Activated CD8-positive, alpha-beta T cell treated with anti-CD3 and anti-CD28 coated beads, Interleukin-2, amount 10 ng/mL, durations not matched to agents 7 days and 5 days (primary cell): ENCODE measurements at places on chromosomes 4 and X. TPM values are rescaled to one million over a fixed set of nuclear protein-coding genes. Genes with fewer than 3 reads are reported as not detected.
A peak's percentile ranks its signal among the peaks of the same experiment; 100 is the strongest.

CXCL6 gene
- not detected for total RNA-seq

BMPR1B gene
- not detected for total RNA-seq

MEPE gene
- not detected for total RNA-seq

CSAG2 gene
- not detected for total RNA-seq

MFSD8 gene
- 17.7 TPM for total RNA-seq

MORC4 gene
- total RNA-seq, result 5.7 TPM

CFP gene
- 13.1 TPM for total RNA-seq

CD40LG gene
- total RNA-seq, result 4.7 TPM

RHOH gene
- 147 TPM for total RNA-seq

- peaks cover 5% of the 10 kb centered on the region for H3K36me3 ChIP-seq
- DNase-seq, result no peak
- peaks cover 10% of the 10 kb centered on the region for H3K4me1 ChIP-seq
- no peak overlapping the region for H3K27ac ChIP-seq
Measured at GRCh38 chr4:83022724-83023450, 12.1 kb upstream of the COPS4 start.

- DNase-seq, result no peak
- H3K27me3 ChIP-seq, result no peaks in the 10 kb centered on the region
- no peak overlapping the region for H3K4me3 ChIP-seq
- H3K4me1 ChIP-seq, result peaks cover 16% of the 10 kb centered on the region
- no peak overlapping the region for H3K27ac ChIP-seq
Measured at GRCh38 chr4:13478131-13478530, 6.0 kb downstream of the RAB28 start.

GRCh38 chrX:45449982-45450381 is 249.3 kb upstream of the DIPK2B start:
- H3K36me3 ChIP-seq, result no peaks in the 10 kb centered on the region
- no peak overlapping the region for H3K27ac ChIP-seq
- H3K4me3 ChIP-seq, result no peak overlapping the region
- H3K4me1 ChIP-seq, result no peaks in the 10 kb centered on the region
- H3K27me3 ChIP-seq, result peaks cover 4% of the 10 kb centered on the region

- no peaks in the 10 kb centered on the region for H3K36me3 ChIP-seq
- DNase-seq, result peak; percentile 70
- H3K4me3 ChIP-seq, result peak overlapping the region; percentile 58
- H3K4me1 ChIP-seq, result peaks cover 9% of the 10 kb centered on the region
- peaks cover 2% of the 10 kb centered on the region for H3K27me3 ChIP-seq
Measured at GRCh38 chr4:40897557-40898203, 147.9 kb downstream of the NSUN7 start.

DNA sequence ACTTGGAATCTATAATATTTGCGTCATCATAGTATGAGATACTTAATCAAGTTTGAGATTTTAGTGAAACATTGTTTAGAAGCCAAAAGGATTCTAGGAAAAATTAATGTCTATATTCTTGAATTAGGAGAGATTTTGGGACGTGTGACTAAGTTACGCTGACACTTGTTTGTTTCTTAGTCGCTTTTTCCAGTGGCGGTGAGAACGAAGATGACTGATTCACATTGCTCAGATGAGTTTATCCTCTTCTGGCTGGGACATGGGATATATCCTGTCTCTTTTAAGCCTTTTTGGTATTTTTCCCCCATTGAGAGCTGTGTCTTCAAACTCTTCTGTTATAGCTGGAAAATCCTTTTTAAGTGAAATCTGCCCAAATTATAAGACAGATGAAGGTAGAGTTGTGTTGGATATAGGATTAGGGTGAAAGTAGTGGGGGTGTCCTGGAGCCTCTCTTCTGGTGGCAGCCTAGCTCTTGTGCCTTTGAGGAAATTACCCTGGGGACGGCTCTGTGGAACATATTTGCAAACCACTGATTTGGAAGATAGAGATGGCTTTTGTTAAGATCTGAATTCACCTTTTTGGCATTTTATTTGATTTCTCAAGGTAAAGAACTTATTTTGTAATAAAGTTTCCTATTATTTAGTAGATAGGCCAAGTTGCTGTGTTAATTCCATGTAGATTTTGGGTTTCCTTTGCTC is 49.7 kb downstream of the HTT start:
- peaks cover 6% of the 10 kb centered on the region for H3K4me1 ChIP-seq
- no peak for DNase-seq
- no peaks in the 10 kb centered on the region for H3K27me3 ChIP-seq
- H3K27ac ChIP-seq, result no peak overlapping the region
- no peak overlapping the region for H3K4me3 ChIP-seq

DNA sequence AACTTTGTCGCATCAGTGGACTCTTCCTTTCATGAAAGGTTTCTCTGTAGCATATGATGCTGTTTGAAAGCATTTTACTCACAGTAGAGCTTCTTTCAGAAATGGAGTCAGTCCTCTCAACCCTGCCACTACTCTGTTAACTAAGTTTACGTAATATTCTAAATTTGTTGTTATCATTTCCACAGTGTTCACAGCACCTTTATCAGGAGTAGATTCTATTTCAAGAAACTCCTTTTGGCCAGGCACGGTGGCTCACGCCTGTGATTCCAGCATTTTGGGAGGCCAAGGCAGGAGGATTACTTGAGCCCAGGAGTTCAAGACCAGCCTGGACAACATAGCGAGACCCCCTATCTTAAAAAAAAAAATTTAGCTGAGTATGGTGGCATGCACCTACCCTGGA is 90.0 kb downstream of the KDM6A start:
- H3K4me3 ChIP-seq, result no peak overlapping the region
- no peak overlapping the region for H3K27ac ChIP-seq
- H3K36me3 ChIP-seq, result peaks cover 44% of the 10 kb centered on the region
- H3K4me1 ChIP-seq, result peaks cover 24% of the 10 kb centered on the region
- DNase-seq, result no peak

GRCh38 chr4:48127231-48127630 is 6.8 kb downstream of the TXK start:
- no peak for DNase-seq
- peaks cover 85% of the 10 kb centered on the region for H3K4me1 ChIP-seq
- H3K27me3 ChIP-seq, result no peaks in the 10 kb centered on the region
- peaks cover 71% of the 10 kb centered on the region for H3K36me3 ChIP-seq
- H3K27ac ChIP-seq, result peak overlapping the region; percentile 92
- peak overlapping the region; percentile 90 for H3K4me3 ChIP-seq

- no peaks in the 10 kb centered on the region for H3K4me1 ChIP-seq
- H3K27me3 ChIP-seq, result no peaks in the 10 kb centered on the region
- DNase-seq, result no peak
- H3K36me3 ChIP-seq, result no peaks in the 10 kb centered on the region
- H3K27ac ChIP-seq, result no peak overlapping the region
Measured at GRCh38 chr4:5157791-5158770, 106.8 kb downstream of the STK32B start.

GRCh38 chr4:37634180-37634579 is 52.0 kb downstream of the RELL1 start:
- H3K4me3 ChIP-seq, result no peak overlapping the region
- peaks cover 2% of the 10 kb centered on the region for H3K4me1 ChIP-seq
- H3K27ac ChIP-seq, result no peak overlapping the region
- peaks cover 67% of the 10 kb centered on the region for H3K36me3 ChIP-seq
- no peaks in the 10 kb centered on the region for H3K27me3 ChIP-seq

GRCh38 chrX:47230136-47230868 is 2.5 kb upstream of the USP11 start:
- peaks cover 10% of the 10 kb centered on the region for H3K4me1 ChIP-seq
- no peaks in the 10 kb centered on the region for H3K27me3 ChIP-seq
- peak overlapping the region; percentile 18 for H3K27ac ChIP-seq
- H3K36me3 ChIP-seq, result peaks cover 39% of the 10 kb centered on the region
- no peak for DNase-seq

DNA sequence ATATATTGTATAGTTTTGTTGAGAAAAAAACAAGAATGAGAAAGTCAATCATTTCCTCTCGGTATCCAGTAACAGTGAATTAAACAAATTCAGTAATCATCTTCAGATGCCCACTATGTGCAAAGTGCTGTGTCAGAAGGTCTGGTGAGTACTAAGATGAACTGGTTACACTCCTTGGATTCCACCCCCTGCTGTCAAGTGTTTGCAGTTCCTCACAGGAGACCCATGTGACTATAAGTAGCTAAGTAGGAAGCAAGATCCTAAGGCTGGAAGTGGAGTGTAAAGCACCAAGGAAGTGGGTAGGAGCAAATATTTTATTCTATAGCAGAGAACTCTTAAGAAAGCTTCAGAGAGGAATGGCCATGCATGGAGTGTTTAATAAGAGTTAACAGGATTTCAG is 73.6 kb downstream of the SNX25 start:
- DNase-seq, result no peak
- H3K4me3 ChIP-seq, result no peak overlapping the region
- H3K36me3 ChIP-seq, result peaks cover 2% of the 10 kb centered on the region
- H3K27ac ChIP-seq, result no peak overlapping the region
- no peaks in the 10 kb centered on the region for H3K4me1 ChIP-seq

- no peaks in the 10 kb centered on the region for H3K36me3 ChIP-seq
- H3K4me1 ChIP-seq, result no peaks in the 10 kb centered on the region
- no peak overlapping the region for H3K27ac ChIP-seq
Measured at GRCh38 chrX:104295636-104296035, 40.9 kb upstream of the ESX1 start.

GRCh38 chr4:67470871-67471270 is 74.4 kb downstream of the CENPC start:
- H3K4me3 ChIP-seq, result no peak overlapping the region
- no peak overlapping the region for H3K27ac ChIP-seq
- peaks cover 54% of the 10 kb centered on the region for H3K36me3 ChIP-seq
- no peaks in the 10 kb centered on the region for H3K4me1 ChIP-seq
- H3K27me3 ChIP-seq, result no peaks in the 10 kb centered on the region

DNA sequence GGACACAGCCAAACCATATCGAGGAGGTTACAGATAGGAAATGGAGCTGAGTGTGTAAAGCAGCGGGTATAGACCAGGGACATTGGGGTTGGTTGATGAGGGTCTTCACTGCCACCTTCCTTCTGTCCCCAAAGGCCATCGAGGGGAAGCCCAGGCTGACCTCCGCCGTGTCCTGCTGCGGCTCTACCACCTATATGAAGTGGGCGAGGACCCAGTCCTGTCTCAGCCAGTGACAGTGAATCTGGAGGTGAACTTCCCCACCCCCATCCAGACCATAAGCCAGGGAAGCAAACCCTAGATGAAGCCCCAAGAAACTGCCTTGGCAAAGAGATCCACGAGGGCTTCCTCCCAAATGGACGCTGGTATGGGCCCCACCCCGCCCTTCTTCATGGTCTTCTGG is 23.2 kb upstream of the MRFAP1 start:
- H3K4me1 ChIP-seq, result no peaks in the 10 kb centered on the region
- no peak overlapping the region for H3K27ac ChIP-seq
- no peaks in the 10 kb centered on the region for H3K27me3 ChIP-seq
- H3K36me3 ChIP-seq, result peaks cover 46% of the 10 kb centered on the region
- no peak for DNase-seq

- no peaks in the 10 kb centered on the region for H3K36me3 ChIP-seq
- DNase-seq, result no peak
- peaks cover 6% of the 10 kb centered on the region for H3K27me3 ChIP-seq
Measured at GRCh38 chr4:15254236-15254880, 173.5 kb upstream of the C1QTNF7 start.

GRCh38 chr4:1244081-1244977 is 4.6 kb downstream of the CTBP1 start:
- H3K27ac ChIP-seq, result peak overlapping the region; percentile 52
- no peaks in the 10 kb centered on the region for H3K27me3 ChIP-seq
- H3K36me3 ChIP-seq, result peaks cover 27% of the 10 kb centered on the region
- H3K4me3 ChIP-seq, result no peak overlapping the region

DNA sequence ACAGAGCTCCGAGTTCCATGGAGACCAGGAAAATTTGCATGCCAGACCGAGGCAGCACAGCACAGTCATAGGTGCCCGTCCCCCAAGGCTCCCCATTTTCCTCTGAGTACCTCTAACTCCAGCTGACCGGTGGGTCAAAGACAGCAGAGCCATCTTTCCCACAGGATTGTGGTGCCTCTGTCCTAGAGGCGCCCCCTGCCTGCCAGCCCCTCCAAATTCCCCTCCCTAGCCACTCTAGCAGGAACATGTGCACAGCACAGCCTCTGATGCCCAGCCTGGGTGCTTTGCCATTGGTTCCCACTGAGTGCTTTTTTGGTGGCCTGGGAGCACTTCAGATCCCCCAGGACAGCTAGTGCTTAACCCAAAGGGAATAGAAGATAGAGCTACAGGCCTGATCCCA is 368.5 kb upstream of the PABPC5 start:
- H3K36me3 ChIP-seq, result no peaks in the 10 kb centered on the region
- no peak overlapping the region for H3K27ac ChIP-seq
- no peaks in the 10 kb centered on the region for H3K4me1 ChIP-seq
- H3K4me3 ChIP-seq, result no peak overlapping the region
- no peaks in the 10 kb centered on the region for H3K27me3 ChIP-seq

GRCh38 chrX:72110876-72111708 is 20.6 kb downstream of the RTL5 start:
- peaks cover 11% of the 10 kb centered on the region for H3K4me1 ChIP-seq
- no peak for DNase-seq
- peaks cover 53% of the 10 kb centered on the region for H3K27me3 ChIP-seq
- no peak overlapping the region for H3K27ac ChIP-seq

GRCh38 chr4:46274717-46275116 is 115.2 kb downstream of the GABRA2 start:
- no peaks in the 10 kb centered on the region for H3K27me3 ChIP-seq
- no peak for DNase-seq
- H3K4me3 ChIP-seq, result no peak overlapping the region

GRCh38 chr4:38769441-38769840 is 13.3 kb downstream of the TLR10 start:
- no peak overlapping the region for H3K27ac ChIP-seq
- no peaks in the 10 kb centered on the region for H3K36me3 ChIP-seq
- DNase-seq, result no peak

DNA sequence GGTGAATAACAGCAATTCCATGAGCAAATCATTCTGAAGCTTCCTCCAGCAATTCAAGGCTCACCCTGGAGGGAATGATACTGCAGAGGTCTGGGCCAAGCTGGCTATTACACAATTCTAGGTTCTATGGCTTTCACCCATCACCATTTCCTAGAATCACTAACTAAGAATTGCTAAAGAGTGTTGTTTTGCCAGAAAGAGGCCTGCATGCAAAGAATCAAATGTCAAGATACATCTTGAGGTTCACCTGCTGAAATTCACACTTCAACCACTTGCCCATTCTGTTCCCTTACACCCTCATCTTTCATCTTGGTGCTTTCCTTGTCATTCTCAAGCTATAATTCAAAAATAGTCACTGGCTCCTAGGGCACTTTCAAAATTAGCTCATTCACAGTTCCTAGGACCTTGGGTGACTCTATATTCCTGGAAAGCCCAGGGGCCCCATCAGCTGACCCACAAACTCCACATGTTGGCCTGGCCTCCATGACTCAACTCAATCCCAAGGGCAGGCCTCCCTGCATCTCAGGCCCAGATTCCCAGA is 7.0 kb downstream of the APBB2 start:
- H3K4me1 ChIP-seq, result peaks cover 7% of the 10 kb centered on the region
- no peaks in the 10 kb centered on the region for H3K36me3 ChIP-seq
- peaks cover 8% of the 10 kb centered on the region for H3K27me3 ChIP-seq
- H3K27ac ChIP-seq, result no peak overlapping the region
- no peak overlapping the region for H3K4me3 ChIP-seq

GRCh38 chr4:33998291-33998690 is 2246.0 kb downstream of the ARAP2 start:
- DNase-seq, result no peak
- H3K4me3 ChIP-seq, result no peak overlapping the region
- no peak overlapping the region for H3K27ac ChIP-seq
- no peaks in the 10 kb centered on the region for H3K27me3 ChIP-seq
- H3K36me3 ChIP-seq, result no peaks in the 10 kb centered on the region
